ENCODE measurements at places on chromosomes 11 and 22.

DNA sequence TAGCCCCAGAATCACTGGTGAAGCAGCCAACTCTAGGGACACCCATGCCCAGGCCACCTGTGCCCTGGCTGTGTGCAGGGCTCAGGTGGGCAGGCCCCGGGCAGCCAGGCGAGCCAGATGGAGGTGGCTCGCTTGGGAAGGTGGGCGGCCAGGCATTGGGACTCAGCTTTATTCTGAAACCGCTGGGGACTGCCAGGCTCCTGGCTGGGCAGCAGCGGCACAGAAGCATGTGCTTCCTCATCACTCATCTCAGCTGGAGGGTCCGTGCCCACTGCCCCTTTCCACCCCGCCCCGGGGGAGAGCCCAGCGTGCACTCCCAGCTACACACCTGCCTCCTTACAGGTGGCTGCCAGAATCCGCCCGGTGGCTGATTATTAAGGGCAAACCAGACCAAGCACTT lies 27.1 kb upstream of the SLC22A12 start:
- no peak for DNase-seq

- DNase-seq: no peak
These were observed 26.6 kb downstream of the GRIA4 start for GRCh38 chr11:105636496-105636895.

- no peak for DNase-seq
These were observed 5.3 kb downstream of the UBQLN3 start for GRCh38 chr11:5504403-5504921.

DNA sequence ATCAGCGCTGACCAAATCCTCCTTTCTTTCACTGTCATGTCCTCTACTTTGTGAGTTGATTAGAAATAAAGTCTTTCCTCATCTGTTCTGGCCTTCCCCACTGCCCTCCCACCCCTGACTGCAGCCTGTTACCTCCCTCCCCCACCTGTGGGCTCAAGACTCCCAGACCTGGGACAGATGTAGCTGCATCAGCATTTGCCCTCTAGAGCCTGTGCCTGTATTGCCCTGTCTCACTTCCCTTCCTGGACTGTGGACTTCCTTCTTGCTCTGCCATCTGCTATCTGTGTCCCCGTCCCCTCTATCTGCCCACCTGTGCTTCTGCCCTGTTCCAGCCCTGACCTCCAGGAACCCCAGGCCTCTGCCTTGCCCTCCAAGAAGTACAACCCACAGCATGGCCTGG lies 122.5 kb downstream of the GALNT18 start:
- DNase-seq: no peak

GRCh38 chr11:32829157-32829679 lies 509 bp upstream of the PRRG4 start:
- DNase-seq: peak; percentile 28

DNA sequence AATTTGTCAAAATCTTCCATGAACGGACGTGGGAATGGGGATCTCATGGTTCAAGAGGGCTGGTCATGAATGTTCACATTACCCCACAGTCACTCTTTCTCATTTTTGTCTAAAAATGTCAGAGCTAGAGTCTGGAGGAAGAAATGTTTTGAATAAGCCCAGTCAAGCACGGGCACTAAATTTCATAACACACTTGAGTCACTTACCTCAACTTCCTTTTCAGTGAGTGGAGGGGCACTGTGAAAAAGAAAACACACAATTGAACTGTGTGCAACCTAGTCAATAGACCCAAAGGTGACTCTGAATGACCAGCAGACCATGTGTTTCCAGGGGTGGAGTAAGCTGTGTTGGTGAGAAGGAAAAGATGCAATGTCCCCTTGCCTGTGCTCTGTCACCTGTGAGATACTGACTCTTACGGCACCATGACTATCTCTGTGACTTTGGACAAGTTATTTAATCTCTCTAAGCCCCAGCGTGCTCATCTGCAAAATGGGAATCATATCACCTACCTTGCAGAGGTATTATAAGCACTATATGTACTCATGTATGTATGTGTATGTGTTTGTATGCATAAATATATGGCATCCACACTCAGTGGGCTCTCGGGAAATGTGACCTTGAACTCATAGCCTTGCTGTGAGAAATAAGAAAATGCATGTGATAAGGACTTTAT lies 38.2 kb upstream of the LYVE1 start:
- DNase-seq: no peak

- DNase-seq: no peak
These were observed 3.2 kb upstream of the HMOX1 start for GRCh38 chr22:35377735-35378134.

- DNase-seq: no peak
These were observed 1421.2 kb upstream of the RAG2 start for GRCh38 chr11:38019072-38019775.

DNA sequence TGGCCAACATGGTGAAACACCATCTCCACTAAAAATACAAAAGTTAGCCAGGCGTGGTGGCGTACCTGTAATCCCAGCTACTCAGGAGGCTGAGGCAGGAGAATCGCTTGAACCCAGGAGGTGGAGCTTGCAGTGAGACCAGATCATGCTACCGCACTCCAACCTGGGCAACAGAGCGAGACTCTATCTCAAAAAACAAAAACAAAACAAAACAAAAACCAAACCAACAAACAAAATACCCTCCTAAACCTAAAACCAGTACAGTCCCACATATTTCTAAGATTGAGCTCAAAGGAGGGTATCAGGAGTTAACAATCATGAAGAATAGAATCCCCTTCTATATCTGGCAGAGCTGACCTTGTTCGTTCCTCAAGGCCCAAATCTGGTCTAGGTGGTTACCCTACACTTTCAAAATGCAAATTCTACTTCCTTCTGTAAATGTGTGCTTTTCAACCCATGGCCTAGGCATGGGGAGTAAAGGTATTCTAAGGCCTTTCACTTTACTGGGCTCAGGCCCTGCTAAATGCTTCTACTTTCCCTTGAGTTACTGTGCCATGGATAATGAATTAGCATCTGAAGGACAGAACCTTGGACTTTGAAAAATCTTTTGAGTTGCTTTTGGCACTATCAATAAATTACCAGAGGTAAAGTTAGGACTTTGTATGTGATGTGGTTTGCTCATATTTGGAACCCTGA lies 10.4 kb upstream of the PPP2R1B start:
- no peak for DNase-seq

- DNase-seq: no peak
These were observed 59.8 kb downstream of the APOL5 start for GRCh38 chr22:35777335-35777975.

- DNase-seq: no peak
These were observed at the start of gene IZUMO1R for GRCh38 chr11:94303966-94304958. TSS of gene IZUMO1R (plus strand) at chr11:94304580. CDS start at chr11:94305637, 1,057 bp downstream.

DNA sequence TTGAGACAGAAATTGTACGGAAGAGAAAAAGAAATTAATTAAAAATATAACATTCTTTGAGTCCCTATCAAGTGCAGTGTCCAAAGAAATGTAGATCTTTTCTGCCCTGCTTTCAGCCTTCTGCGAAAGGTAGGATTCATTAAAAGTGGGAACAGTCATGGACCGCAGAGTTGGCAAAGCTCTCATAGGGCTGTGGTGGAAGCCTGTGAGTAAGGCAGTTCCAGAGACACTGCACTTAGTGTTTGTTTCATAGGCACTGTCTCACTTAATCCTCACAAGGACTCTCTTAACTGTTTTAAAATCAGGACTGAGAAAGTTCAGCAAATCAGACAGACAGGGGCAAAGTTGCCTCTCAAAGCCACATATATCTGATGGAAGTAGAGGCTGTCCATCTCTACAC lies 5.5 kb downstream of the MRGPRX2 start:
- no peak for DNase-seq

DNA sequence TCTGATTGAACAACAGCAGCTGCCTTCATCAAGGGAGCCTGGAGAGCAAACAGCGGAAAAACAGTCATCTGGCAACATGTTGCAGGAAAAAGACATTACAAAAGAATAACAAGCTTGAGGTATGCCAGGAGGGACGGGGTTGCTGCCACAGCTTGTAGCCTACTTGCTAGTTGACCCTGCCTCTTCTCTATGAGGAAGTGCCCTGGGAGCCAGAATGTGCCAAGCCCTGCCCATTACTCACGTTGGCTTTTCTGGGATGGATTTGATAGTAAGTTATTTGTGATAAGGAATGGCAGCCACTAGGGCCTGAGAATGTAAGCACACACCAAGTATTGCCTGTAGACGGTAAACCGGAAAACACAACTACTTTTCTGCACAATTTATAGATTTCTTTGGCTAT lies 113.5 kb upstream of the KIRREL3 start:
- DNase-seq: no peak

DNA sequence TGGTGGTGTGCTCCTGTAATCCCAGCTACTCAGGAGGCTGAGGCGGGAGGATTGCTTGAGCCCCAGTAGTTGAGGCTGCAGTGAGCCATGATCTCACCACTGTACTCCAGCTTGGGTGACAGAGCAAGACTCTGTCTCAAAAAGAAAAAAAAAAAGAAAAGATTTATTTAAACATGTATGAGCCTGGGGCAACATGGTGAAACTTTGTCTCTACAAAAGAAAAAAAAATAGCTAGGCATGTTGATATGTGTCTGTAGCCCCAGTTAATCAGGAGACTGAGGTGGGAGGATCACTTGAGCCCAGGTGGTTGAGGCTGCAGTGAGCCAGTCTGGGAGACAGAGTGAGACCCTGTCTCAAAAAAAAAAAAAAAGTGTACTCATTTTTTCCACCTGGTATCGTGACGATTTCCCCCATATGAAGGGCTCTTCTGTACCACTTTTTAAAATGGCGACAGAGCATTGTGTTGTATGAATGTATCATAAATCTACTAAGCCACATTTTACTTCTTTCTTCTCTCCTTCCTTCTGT lies 16.4 kb upstream of the KCTD14 start:
- DNase-seq: peak; percentile 72

GRCh38 chr11:1343391-1344055 lies 34.1 kb upstream of the TOLLIP start:
- no peak for DNase-seq

Measured in DMS79 (cell line).